Stimulated activated CD8-positive, alpha-beta memory T cell treated with anti-CD3 and anti-CD28 coated beads, Interleukin-4, amount 100 ng/mL, for 24 hours (primary cell): ENCODE measurements at places on chromosomes 11 and 22.

GRCh38 chr11:80379620-80380278 lies 938.9 kb upstream of the TENM4 start:
- DNase-seq: no peak

GRCh38 chr22:30564761-30565119 lies 9.7 kb downstream of the GAL3ST1 start:
- DNase-seq: no peak

DNA sequence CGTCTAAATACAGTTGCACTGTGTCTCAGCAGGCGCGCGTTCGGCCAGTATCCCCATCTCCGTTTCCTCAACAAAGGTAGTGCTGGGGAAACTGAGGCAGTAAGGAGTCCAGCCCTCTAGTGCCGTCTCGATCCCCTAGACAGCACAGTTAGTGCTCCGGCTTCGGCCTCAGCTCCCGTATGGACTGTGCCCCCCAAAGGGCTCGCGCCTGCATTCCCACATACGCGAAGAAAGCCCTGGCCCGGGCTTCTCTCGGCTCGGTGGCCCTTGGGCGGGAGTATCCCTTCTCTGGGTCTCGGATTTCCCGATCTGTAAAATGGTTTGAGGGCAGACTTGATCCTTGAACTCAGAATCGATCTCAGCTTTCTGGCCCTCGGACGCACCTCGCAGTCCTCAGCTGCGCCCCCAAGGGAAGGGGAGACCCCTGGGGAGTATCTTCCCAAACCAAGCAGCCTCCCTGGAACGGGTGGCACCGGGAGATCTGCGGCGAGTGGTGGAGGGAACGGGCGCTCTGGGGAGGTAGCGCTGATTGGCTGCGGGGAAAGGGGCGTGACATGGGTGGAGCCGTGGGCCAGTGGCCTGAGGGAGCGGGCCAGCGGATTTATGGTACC lies 759 bp upstream of the PEX16 start:
- peak; percentile 48 for DNase-seq

DNA sequence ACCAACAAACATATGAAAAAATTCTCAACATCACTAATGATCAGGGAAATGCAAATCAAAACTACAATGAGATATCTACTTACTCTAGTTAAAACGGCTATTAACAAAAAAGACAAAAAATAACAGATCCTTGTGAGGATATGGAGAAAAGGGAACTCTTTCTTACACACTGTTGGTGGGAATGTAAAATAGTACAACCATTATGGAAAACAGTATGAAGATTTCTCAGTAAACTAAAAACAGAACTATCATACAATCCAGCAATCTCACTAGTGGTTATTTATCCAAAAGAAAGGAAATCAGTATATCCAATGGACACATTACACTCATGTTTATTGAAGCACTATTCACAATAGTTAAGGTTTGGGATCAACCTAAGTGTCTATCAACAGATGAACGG lies 3.9 kb downstream of the HBE1 start:
- DNase-seq: no peak

DNA sequence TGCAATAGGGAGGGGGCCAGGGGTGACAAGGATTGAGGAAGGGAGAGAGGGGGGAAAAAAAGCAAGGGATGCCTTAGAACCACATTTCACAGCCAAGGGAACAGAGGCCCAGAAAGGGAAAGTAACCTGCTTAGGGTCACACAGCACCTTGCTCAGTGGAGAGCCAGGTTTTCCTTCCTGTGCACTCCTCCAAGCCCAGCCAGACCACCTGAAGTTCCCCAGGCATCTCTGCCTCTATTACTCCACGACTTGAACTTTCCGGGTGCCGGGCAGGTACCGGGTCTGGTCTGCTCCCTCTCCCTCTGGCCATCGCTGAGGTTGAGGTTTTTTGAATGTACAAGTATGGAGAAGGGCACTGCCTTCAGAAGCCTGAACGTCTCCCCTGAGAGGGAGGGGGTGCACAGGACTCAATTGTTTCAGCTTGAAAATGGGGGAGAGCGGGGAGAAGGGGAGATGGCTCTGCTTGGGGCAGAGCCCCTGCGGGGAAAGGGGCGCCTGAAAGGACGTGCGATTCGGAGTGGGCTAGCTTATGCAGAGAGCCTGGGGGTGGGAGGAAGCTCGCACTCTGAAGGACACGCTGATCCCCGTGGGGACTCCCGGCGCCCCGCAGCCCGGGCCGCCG lies 516 bp upstream of the SERPINH1 start:
- no peak for DNase-seq

DNA sequence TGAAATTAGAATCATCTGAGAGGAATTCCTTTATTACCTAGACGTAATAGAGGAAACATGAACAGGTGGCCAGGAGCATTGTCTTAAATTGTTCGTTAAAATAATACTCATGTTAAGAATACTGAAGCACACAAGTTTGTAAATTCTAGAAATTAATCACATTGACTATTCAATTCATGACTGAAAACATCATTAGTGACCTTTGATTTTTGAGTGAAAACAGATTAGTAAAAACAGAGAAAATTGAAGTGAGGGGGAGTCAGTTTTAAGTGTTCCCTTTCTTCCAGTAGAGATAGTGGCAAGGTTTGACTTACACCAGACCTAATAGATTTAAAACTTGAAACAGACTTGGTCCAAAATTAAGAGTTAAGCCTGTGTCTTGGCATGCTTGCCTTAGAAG lies 1.4 kb downstream of the ZFP91 start:
- no peak for DNase-seq

DNA sequence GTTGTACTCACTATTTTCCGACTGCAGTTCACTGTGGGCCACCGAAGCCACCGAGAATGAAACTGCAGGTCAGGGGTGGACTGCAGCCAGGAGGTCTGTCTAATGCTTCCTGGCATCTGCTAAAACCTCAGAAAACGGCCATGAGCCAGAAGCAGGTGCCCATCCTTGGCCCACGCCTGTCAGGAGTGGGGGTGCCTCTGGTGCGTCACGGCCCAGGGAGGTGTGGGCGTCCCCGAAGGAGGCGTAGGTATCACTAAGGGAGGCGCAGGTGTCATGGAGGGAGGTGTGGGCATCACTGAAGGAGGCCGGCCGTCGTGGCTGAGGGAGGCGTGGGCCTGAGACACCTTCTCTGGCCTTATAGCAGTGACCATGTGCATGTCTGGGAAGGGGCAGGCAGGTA lies 456.2 kb downstream of the TBC1D22A start:
- no peak for DNase-seq

DNA sequence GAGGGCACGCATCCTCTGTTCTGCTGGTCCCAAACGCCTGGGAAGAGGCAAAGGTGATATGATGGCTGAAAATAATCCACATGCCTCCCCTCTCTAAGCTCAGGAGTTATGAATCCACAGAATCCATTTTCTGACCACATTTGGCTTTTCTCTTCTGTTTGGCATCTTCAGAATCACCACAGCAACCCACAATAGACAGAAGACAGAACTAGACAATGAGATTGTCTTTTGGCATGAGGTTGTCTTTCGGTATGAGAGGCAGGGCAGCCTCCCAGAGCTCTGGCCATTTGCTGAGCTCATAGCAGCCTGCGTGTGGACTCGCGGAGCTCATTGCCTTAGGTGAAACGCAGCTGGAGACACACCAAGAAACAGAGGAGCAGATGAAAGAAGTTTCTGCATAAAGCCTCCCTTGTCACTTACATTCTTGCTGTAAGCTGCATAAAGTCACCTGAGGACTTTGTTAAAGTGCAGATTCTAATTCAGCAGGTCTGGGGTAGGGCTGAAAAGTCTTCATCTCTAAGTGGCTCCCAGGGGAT lies 868.0 kb downstream of the NTM start:
- no peak for DNase-seq

GRCh38 chr11:63506876-63507275 lies 992 bp downstream of the LGALS12 start:
- no peak for DNase-seq

DNA sequence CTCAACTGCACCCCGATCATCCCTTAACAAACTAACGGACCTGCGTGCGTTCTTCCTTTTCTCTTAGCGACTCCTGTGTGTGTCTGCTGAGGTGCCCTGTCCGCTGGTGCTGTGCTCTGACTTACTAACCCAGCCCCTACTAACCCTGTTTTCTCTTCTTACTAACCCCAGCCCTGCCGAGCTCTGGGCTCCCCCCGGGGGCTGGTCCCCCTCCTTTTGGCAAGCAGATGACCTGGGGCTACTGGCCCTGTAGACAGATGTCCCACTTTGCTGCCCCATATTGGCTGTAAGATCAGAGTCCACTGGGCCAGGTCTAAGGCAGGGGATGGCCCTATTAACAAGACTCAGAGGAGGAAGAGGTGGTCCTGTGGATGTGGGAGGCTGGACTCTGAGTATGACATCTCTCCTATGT lies 14.7 kb downstream of the MIAT start:
- DNase-seq: no peak

DNA sequence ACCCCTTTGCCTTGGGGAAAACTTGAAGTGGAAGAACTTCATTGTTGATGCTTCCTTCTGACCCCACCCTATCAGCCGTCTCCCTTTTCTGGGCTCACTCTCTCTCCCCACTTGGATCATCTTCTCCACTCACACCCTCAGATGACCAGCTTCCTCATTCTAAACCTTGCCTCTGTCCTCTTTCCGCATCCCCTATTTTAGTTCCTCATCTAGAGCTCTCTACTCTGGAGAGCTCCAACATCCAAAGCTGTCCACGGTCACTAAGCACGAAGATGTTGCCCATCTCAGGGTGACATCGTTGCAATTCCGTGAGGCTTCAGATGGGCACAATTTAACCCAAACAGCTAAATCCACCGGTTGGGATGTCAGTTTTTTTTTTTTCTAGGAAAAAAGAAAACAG lies 31.6 kb upstream of the ME3 start:
- no peak for DNase-seq

GRCh38 chr22:44628273-44628672 lies 73.7 kb upstream of the PRR5 start:
- no peak for DNase-seq

GRCh38 chr11:92332986-92333385 lies 108.4 kb downstream of the FAT3 start:
- DNase-seq: no peak

DNA sequence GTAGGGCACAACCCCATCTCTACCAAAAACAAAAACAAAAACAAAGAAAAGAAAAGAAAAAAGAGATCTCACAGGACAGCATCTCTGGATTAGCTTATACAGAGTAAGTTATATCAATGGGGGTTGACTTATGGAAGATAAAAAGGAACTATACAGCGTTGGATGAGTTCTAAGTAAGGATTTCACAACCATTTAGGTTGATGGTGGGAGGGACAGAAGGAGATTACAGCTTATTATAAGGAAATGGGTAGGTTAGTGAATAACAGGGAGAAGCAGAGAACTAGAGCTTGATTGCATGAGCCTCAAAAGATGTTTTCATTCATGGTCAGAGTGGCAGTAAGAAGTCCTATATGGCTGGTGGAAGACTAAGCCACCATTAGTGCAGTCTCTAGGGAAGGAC lies 60.3 kb downstream of the CECR2 start:
- DNase-seq: no peak

- no peak for DNase-seq
Observed at GRCh38 chr11:106983261-106983660, 35.0 kb downstream of the GUCY1A2 start.

DNA sequence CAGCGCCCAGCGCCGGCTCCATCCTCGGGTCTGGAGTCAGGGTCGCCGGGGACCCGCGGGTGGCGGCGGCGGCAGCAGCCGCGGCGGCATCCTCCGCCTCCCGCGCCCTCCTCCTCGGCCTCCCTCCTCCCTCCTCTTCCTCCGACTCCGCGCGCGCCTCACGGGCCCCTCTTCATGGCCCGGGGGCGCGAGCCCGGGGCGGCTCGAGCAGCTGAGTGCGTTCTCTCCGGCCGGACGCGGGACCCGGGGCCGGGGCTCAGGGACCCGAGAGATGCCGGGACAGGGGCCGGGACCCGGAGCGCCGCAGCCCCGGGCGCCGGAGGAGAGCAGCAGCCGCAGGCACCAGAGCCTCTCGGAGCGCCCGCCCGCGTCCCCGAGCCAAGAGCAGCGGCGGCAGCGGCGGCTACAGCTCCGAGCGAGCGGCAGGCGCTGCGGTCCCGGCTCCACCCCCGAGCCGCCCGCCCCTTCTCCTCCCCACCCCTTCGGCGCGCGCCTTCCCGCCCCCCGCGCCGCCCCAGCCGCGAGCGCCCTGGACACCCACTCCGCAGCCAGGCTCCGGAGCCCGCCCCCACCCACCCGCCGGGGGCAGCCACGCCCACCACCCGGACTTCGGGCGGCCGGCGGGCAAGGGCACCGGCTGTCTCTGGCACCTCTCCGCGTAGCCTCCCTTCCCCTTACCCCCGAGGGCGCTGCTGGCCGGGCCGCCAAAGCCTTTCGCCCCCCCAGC lies at the start of gene CHST1:
Gene CHST1, minus strand, starts transcription at position 417 of the 727 bp plus-strand sequence. CDS start 14,699 bp downstream, outside the sequence.
- peak; percentile 10 for DNase-seq

GRCh38 chr11:67636962-67637361 lies 2.6 kb downstream of the TBX10 start:
- DNase-seq: no peak

DNA sequence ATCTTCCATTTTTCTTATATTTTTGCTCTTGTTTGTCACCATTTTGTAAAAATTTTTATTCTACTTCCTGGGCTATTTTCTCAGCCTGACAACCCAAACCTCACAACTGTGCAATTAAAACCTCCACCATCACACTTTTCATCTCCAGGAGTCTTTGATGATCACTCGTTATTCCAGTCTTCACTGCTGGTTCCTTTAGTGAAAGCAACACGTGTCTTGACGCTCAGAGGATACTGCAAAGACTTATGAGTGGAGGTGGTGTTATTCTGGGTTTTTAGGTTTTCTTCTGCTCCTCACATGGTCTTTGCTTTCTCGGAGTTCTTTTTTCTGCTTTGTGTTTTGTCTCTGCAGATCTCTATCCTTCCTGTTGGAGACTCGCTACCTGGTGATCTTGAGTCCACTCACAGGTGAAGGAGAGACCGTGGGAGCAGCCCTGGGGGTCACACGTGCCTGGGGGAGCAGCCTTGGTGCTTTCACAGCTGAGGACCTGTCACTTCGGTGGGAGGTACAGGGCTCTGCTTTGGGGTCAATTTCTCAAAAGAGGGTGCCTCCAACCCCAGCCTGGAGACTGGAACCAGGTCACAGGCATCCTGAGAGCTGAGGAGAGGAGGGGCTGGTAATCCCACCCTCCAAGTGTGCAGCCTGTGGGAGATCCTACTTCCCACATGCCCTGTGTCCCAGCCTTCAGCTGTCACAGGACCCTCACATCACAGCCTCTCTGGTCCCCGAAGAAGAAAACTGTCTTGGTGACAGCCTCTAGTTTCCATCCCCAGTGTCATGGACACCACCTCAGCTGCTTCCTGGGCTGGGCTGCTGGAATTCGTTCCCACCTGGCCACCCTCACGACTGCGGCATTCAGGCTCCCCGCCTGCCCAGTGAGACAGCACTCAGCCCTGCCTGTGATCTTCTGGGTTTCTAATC lies 11.0 kb downstream of the SULT4A1 start:
- DNase-seq: no peak
